ENCODE measurements at places on chromosomes 1 and 21. TPM values are rescaled to one million over a fixed set of nuclear protein-coding genes. Genes with fewer than 3 reads are reported as not detected.
A peak's percentile ranks its signal among the peaks of the same experiment; 100 is the strongest.

DNA sequence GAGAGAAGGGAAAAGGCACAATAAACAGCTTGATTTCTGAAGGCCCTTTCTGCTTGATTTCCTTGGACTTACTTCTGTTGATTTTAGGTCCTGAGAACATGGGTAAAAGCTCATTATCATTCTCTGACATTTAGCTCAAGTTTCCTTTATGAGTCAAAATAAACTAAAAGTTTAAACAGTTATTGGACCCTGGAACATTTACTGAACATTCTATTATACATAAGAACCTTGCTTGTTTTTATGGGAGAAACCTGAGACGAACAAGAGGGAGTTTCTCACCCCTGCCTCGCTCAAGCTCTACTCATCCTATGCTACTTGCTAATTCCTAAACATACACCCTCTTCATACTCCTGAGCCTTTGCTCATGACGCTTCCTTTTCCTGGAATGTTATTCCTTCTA is 538.3 kb upstream of the PKN2 start:
- DNase-seq = no peak

- DNase-seq = no peak
These were observed 142.4 kb upstream of the RUNX3 start for GRCh38 chr1:25072461-25072860.

GRCh38 chr1:59057211-59057694 is 239.6 kb upstream of the FGGY start:
- no peak for DNase-seq

DNA sequence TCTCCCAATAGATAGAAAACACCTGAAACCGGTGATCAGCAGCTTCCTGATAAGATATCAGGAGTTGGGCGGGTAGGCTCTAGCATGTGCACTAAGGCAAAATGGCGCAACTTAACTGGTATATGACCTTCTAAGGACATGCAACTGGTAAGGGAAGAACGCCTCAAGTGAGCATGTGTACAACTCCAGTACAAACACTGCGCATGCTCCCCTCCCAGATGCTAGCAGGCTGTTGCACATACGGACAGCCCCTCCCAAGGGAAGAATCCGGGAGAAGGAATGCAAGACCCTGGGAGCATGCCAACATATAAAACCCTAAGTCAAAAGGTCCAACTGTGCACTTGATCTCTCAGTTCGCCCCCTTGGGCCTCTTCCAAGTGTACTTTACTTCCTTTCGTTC is 110.8 kb downstream of the TSEN15 start:
- DNase-seq = no peak

The PCNT gene
- 18.4 TPM for total RNA-seq

GRCh38 chr1:198955085-198955484 is 316.2 kb downstream of the PTPRC start:
- DNase-seq = no peak

- peak; percentile 4 for DNase-seq
These were observed 27.2 kb upstream of the MAN1A2 start for GRCh38 chr1:117339866-117340700.

The RAP1GAP gene
- 26.4 TPM for total RNA-seq

- DNase-seq = no peak
These were observed 144.4 kb downstream of the CDC7 start for GRCh38 chr1:91645031-91645430.

GRCh38 chr1:156842618-156843300 is 16.2 kb downstream of the INSRR start:
- no peak for DNase-seq

DNA sequence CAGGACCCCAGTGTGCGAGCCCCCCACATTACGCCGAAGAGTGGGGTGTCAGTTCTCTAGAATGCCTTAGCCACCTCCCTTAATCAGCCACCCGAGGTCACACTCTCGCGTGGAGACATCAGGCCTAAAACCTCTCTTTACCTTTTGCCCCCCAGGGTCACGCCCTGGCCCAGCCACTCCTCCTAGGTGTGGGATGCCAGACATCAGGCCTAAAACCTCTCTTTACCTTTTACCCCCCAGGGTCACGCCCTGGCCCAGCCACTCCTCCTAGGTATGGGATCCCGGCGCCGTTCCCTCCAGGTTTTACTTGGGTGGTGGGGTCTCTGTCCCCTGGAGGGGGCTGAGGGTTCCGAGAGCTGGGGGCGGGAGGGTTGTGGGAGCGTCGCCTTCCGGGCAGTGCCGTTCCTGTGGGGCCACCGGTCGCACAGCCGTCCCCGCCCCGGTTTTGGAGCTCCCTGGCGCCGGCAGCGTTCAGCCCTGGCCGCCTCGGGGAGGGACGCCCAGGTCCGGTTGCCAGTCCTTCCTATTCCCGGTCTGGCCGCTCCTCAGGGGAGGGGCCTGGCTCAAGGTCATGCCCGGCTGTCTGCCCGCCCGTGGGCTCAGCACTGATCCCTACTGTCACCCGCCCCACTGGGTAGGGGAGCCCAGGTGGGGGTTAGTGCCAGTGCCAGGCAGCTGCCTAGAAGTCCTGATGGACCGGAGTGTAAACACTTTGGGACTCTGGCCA is 882 bp downstream of the VPS13D start:
- DNase-seq = no peak

GRCh38 chr21:43956670-43957035 is 55.5 kb upstream of the TRAPPC10 start:
- no peak for DNase-seq

The PIGM gene
- 9.5 TPM for total RNA-seq

GRCh38 chr1:24873148-24873547 is 56.9 kb downstream of the RUNX3 start:
- DNase-seq = no peak

The TFF3 gene
- not detected for total RNA-seq

DNA sequence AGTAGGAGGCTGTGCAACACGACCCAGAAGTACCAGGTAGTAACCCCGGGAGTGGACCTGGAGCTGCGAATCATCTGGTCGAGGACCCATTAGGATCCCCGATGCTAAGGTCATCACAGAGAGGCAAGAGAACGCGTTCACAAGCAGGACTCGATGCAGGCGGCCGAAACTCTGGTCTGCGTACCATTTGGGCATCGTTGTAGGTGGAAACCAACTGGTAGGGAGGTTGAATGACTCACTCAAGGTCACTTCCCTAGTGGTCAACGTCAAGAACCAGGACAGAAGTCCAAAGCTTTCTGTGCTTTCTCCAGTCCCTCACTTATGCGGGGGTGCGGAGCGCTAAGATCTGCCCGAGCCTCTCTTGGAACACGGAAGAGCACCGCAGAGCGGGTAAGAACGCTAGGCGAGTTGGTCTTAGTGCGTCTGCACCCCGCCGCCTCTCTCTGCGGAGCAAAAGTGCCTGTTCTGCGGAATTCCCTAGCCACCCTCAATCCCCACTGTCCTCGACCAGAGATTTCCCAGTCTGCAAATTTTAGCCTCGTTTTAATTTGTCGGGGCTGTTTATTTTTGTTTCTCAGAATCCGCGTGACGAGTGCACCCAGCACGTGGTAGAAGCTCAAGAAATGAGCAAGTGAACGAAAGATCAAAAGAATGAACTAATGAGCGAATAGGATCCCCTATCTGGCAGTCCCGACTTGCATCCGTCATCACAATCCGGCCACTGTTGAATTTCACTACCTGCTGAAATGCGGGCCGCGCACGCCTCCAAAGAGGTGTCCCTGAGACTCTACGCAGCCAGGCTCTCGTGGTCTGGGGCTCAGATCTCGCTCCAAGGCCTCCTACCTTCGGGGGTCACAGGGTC is 12.2 kb downstream of the HLX start:
- no peak for DNase-seq

The PANK4 gene
- total RNA-seq = 26.0 TPM

- DNase-seq = no peak
These were observed 23.3 kb downstream of the TFF3 start for GRCh38 chr21:42291751-42292562.

DNA sequence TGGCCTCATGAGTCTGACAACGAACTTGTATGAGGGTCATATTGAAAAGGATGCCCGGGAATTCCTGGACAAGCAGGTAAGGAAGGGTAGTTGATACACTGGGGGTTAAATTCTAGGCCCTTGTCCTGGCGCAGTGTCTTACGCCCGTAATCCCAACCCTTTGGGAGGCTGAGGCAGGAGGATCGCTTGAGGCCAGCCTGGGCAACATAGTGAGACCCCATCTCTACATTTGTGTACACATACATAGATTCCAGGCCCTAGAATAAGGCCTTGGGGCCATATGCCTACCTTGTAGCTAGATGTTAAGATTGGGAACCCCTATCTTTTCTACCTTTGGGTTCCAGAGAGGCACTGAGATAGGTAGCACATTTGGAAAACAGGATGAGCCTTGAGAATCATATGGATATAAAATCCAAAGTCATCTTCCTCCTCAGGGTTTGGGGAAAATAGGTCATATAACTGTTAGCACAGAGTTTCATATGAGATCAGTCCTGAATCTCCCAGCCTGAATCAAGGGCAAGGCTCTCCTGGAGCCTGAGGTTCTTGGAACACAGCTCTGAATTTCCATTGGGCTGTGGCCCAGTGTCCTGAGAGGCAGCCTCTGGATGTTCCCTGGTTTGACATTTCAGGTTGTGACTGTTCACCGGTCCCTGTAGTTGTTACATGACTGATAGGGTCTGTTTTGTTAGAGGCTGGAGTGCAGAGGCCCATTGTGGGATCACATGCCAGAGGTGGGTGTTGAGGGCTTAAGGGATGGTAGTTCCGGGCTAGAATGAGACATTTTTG is 104.4 kb downstream of the PIK3R3 start:
- no peak for DNase-seq

- DNase-seq = no peak
These were observed 33.4 kb downstream of the TLR5 start for GRCh38 chr1:223109581-223110026.
